ENCODE measurements at places on chromosomes 6 and 20.

GRCh38 chr6:77383026-77383425, 80.3 kb downstream of the HTR1B start:
- DNase-seq, result no peak

GRCh38 chr6:116254297-116255056, 602 bp upstream of the TSPYL4 start:
- DNase-seq, result no peak

DNA sequence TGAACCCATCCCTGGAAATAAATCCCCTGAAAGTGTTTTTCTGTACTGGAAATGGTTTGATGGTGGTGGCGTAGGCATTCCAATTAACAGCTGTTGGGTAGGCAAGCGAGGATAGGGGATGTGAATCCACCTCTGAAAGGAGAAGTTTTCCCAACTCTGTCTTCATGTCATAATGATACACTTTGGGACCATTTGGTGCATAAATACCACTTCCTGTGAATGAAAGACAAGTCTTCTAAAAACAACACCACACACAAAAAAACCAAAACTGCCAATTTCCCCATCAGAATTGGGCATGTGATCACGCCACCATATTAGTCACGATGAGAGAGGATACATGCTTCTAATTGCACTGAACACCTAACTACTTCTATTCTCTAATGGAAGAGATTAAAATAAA, 6.4 kb downstream of the VNN2 start:
- DNase-seq, result no peak

GRCh38 chr6:21840428-21840827, 246.9 kb downstream of the SOX4 start:
- DNase-seq, result no peak

GRCh38 chr20:17868151-17868550, 100.4 kb downstream of the SNX5 start:
- DNase-seq, result no peak

DNA sequence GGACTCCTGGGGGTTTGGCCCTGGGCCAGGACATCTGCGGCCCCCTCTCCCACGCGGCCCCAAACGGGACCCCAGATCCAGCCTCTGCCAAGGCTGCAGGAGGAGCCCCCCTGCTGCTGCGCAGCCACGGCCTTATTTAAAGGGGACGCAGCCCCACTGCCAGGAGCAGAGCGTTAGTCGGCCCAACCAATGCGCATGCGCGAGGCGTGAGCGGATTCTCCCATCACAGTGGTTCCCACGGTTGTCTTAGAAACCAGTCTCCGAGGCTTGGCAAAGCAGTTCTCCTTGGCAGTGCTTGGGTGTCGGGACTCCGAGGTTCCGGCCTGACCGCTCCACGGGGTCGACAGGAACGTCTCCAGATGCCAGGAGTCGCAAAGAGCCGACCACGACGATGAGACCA, 288.3 kb upstream of the ZNF337 start:
- DNase-seq, result peak; percentile 47

DNA sequence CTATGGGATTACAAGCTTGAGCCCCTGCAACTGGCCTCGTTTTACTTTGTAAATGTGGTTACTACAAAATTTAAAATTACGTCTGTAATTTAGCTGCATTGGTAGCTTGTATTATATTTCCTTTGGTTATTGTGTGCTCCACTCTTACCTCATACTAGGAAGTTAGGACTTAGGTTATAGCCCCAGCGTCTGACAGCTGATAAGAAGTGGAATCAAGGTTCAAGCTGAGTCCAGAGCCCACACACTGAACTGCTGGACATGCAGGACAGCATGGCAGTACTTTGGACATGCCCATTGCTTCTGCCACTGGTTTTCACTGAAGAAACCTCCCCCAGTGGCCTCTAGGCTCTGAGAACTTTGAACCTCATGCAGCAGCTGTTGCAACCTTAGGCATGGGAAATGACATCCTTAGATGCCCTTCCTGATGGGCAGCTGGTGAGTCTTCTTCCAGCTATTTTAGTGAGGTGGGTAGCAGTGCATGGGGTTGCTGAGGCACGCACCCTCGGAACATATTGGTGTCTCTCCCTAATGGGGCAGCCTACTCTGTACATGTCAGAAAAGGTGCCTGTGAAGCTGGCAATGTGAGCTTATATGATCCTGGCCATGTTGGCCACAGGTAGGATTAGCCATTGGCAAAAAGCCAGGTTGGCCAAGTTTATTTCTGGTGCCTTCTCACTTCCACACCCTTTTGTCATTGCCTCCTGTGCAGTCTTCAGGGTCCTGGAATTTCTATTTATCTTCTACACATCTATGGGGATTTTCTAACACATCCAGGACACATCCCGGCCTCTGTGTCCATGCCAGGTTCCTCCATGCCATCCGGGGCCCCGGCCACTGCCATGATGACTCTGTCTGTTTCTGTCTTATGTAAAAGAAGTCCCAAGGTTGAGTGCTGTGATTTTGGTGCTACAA, 85.3 kb downstream of the CDS2 start:
- no peak for DNase-seq

DNA sequence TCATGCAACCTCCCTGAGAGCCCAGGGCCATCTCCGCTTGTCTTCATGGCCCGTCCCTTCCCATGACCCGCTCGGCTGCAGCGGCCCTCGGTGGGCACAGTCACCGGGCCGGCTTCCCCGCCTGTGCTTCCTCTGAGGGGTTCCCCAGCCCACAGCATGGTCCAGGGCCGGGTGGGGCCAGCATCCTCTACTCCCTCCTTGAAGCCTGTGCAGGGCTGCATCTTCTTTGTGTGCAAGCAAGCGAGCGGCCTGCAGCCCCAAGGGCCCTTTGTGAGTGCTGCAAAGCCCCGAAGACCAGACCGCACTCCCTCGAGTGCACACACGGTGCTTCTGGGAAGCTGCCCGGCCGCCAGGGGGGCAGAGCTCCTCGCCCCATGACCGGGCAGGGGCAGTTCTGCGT, 265.8 kb downstream of the TAF4 start:
- DNase-seq, result no peak

DNA sequence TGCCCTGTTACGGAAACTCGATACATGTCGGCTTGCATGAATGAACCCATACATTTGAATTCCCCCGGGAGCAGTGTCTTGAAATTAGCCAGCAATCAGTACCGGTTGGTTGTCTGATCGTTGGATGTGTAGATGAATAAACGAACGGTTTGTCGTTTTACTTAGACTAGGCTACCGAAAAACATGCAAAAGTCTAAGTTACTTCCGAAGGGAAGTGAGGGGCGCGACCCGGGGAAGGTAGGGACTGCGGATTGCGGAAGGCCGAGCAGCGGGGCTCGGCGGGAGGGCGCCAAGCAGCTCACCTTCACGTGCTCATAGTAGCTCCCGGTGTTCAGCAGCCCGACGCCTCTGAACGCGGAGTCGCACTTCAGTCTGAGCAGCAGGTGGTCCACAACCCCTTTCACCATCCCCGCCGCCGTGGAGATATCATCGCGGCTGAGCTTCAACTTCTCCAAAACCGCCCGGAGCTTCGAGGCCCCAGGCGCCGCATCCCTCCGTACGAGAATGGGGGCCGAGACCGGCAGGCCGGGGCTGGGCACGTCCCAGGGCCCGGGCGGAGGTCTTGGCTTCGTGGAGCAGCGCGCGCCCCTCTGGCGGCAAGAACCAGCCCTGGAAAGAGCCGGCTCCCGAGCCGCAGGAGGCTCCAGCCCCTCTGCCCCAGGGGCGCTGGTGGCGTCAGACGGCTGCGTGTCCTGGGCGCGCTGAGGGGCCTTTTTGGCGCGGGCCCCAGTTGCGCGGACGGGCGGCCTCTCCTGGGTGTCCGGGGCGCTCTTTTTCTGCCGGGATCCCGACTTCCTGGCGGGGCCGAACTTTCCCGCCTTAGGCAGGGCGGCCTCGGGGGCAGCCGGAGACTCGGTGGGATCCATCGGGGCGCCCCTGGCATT, 632 bp downstream of the CGAS start:
- DNase-seq, result peak; percentile 62

GRCh38 chr6:29676981-29677601, 3.9 kb downstream of the ZFP57 start:
- DNase-seq, result no peak

GRCh38 chr6:156946370-156946936, 169.3 kb downstream of the ARID1B start:
- no peak for DNase-seq

- DNase-seq, result no peak
Measured at GRCh38 chr20:3406481-3407039, 909 bp downstream of the DNAAF9 start.

DNA sequence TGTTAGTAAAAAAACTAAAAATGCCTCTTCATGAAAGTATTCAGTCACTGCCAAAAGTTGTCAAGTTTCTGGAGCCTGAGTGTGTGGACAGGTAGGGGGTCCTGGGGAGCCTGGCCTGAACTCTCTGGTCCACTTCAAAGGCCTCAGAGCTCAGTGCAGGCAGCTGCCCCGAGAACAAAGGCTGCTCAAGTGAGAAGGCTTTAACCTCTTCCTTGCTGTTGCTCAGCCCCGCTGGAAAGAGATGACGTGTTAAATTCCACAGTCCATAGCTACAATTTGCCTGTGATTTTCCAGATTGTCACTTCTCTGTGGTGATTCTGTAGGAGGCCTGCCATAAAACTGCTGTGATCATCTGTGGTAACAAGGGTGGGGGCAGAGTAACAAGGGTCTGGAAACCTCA, 96.9 kb downstream of the FAM120B start:
- DNase-seq, result no peak

DNA sequence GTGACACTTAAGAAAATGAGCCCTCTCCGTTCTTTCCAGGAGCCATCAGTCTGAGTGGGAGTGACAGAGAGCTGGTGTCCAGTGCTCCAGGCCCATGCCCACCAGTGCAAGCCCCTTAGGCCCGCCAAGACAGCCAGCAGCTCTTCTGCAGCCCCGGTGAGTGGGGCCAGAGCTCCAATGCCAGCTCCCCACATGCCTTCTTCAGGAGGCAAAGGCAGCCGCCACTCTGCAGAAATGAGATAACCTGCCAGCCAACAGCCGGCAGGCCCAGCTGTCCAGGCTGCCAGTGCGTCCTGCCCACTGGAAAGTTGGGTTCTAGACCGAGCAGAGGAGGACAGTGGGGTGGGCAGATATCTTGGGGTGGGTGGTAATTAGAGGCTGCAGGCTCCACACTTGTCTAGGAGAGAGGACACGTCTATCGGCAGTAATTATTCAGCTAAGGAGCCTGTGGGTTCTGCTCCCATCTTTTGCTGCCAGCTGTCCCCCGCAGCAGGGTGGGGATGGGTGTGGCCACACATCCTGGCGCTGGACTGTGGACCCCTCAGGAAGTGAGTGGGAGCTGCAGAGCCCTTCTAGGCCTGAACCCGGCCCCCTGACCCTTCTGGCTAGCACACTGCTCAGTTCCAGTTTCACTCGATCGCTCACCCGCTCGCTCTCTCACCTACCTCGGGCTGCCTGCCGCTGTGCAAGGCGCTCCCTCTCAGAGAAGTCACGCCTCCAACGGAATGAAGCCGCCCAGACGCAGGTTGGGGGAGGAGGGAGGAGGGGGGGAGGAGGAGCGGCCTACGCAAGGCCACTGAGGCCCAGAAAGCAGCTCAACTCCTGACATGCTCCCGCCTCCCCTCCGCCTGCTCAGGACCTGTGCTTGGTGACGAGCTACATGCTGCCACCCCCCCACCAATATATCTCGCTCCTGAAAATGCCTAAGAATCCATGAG, 3.6 kb downstream of the GRM4 start:
- DNase-seq, result no peak

GRCh38 chr20:40565001-40565681, 123.9 kb downstream of the MAFB start:
- DNase-seq, result no peak

DNA sequence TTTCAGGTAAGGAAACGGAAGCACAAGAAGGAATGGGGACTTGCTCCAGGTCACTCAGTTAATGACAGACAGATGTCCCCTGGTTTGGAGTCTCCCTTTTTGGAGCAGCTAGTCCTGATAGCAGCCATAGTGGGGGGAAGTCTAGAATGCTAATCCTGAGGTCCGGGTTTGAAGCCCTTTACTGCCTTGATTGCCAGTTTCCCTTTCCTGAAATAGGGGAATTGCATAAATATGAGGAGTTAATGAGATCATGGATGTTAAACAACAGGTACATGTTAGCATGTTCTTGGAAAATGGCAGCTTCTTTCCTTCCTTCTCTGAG, 341 bp upstream of the TTPAL start:
- DNase-seq, result no peak

GRCh38 chr20:1757072-1757471, 99.5 kb upstream of the SIRPG start:
- no peak for DNase-seq

- no peak for DNase-seq
Measured at GRCh38 chr6:131844243-131844841, 36.5 kb downstream of the ENPP1 start.

- DNase-seq, result no peak
Measured at GRCh38 chr6:125098253-125098652, 55.3 kb upstream of the TPD52L1 start.

DNA sequence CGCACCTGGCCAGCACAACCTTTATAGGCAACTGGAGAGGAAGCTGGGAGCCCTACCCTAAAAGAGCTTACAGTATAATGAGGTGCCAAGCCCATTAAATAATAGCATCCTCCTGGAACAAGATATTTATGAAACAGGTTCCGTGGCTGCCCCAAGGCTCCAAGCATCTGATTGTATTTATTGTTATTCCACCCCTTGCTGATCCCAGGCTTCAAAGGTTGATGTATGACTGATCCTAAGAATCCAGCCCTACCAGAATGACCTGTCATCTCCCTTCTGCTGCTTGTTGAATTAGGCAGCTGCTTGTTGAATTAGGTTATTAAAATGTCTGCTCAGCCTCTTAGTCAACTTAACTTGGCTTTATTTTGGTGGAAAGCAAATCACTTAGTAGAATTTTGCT, 35.2 kb upstream of the SASH1 start:
- no peak for DNase-seq

- DNase-seq, result no peak
Measured at GRCh38 chr6:158497620-158498019, 62.3 kb upstream of the TMEM181 start.

- no peak for DNase-seq
Measured at GRCh38 chr6:5246141-5247097, 14.3 kb downstream of the LYRM4 start.

DNA sequence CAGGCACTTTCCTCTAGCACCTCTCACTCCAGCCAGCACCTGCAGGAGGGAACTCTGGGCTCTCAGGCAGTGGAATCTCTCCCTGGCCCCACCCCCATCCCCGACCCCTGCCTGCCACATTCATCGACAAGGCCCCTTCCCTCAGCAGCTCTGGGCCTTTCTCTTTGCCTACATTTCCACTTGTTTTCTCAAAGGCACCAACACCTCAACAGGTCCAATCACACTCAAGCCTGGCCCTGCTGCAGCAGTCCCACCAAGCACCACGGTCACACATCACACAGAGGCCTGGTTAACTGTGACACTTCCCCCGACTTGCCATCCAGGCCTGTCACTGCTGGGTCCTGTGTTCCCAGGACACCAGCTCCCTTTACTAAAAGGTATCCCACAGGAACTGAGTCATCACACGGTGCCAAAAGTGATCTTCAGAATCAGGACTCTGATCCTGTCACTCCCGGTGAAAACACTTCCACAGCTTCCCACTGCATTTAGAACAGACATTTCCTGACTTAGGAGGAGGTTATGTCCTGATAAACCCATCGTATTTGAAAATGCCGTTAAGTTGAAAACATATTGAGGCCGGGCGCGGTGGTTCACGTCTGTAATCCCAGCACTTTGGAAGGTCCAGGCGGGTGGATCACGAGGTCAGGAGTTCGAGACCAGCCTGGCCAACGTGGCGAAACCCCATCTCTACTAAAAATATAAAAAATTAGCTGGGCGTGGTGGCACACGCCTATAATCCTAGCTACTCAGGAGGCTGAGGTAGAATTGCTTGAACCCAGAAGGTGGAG, 54.9 kb downstream of the MYH7B start:
- no peak for DNase-seq

GRCh38 chr6:41652866-41653652, 14.8 kb downstream of the MDFI start:
- DNase-seq, result no peak

GRCh38 chr6:23180504-23181293, 611.3 kb downstream of the HDGFL1 start:
- no peak for DNase-seq
